ENCODE measurements at places on chromosomes 6 and 20.
A peak's percentile ranks its signal among the peaks of the same experiment; 100 is the strongest.

- no peaks in the 10 kb centered on the region for H3K36me3 ChIP-seq
- H3K27ac ChIP-seq: no peak overlapping the region
- no peak overlapping the region for H3K4me3 ChIP-seq
- DNase-seq: no peak
- H3K4me1 ChIP-seq: no peaks in the 10 kb centered on the region
Measured at GRCh38 chr6:782141-782540, 89.2 kb upstream of the EXOC2 start.

DNA sequence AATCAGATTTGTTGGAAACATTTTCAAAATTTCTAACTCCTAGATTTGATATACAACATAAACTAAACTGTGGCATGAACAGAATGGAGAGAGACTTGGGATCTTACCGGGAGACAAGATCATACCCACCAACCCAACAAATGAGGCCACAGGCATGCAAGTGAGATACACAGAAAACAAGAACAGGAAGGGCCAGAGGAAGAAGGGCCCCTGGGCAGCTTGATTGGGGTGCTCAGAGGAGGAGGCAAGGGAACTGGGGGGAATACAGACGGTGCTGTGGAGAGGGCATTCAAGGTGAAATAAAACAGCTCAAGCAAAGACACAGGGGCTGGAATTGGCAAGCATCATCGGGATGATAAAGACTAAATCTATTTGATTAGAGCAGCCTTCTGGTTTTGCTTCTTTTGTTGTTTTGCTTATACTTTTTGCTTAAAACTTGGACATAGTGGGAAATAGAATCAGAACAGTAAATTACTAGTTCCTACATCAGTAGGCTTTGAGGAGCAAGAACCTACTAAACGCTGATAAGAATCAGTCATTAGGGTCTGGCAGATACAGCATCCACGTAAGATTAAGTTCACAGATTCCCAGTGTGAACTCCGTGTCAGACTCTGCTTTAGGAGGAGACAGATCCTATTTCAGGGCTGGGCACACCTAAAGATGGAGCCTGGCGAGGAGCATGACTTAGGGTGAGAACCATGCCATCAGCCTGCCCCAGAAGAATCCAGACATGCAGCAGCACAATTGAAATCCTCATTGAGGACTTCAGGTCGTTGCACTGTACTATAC lies 3.5 kb upstream of the RAMACL start:
- no peaks in the 10 kb centered on the region for H3K4me1 ChIP-seq
- no peaks in the 10 kb centered on the region for H3K36me3 ChIP-seq
- no peak overlapping the region for H3K27ac ChIP-seq
- H3K4me3 ChIP-seq: no peak overlapping the region
- H3K27me3 ChIP-seq: no peaks in the 10 kb centered on the region

DNA sequence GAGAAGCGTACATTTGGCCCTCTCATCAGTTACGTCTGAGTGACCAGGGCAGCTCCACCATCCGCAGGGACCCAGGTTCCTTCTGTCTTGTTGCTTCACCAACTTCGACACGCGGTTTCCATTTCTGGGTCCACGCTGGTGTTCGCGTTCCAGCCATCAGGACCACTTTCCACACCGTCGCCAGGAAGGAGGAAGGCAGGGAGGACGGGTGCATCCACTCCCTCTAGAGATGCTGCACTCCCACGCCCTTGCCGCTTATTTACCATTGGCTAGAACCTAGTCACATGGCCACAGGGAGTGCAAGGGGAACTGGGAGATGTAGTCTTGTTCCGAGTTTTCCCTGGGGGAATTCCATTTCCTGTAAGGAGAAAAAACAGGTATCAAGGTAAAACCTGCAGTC lies 33.2 kb upstream of the SNX9 start:
- H3K4me3 ChIP-seq: no peak overlapping the region
- no peaks in the 10 kb centered on the region for H3K36me3 ChIP-seq
- H3K27ac ChIP-seq: no peak overlapping the region
- DNase-seq: no peak
- no peaks in the 10 kb centered on the region for H3K27me3 ChIP-seq

- no peak overlapping the region for H3K27ac ChIP-seq
- no peaks in the 10 kb centered on the region for H3K4me1 ChIP-seq
- DNase-seq: no peak
- H3K36me3 ChIP-seq: no peaks in the 10 kb centered on the region
Measured at GRCh38 chr6:35970181-35970580, 49.3 kb upstream of the SRPK1 start.

DNA sequence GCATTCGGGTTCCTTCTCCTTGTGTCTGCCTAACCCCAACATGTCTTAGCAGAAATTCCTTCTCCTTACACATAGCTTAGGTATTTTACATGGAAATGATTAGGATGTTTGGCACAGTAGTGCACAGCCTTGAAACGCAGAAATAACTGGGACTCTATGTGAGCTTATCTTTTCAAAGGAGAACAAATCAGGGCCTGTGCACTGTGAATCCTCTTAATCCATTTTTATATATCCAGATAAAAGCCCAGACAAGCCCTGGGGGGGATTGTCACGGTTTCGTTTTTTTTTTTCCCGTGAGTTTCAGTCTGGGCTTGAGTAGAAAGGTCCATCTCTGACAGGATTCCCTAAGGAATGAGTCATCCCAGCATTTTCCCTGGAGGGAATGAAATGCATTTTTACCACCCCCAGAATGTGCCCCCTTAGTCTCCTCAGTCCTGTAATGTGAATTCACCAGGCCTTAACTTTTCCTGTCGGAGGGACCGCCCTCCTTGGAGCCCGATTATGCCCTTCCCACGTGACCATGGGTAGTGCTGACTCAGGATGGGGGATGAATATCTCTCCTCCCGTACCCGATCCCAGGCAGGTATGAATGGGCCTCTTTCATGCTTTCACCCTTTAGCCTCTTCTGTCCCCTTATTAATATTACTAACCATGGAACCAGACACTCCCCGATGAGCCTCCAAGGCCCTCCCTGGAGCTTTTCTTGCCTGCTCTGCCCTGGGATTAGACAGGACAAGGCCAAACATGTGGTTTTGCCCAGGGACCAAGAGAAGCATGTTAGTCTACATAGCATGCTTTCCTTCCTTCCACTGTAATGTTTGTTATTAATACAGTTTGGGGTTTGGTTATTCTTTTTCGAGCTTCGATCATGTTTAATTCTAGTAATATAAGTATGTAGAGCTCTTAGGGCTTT lies 23.9 kb upstream of the NAA20 start:
- peak overlapping the region; percentile 94 for H3K27ac ChIP-seq
- no peaks in the 10 kb centered on the region for H3K27me3 ChIP-seq
- DNase-seq: no peak
- no peak overlapping the region for H3K4me3 ChIP-seq
- peaks cover 1% of the 10 kb centered on the region for H3K4me1 ChIP-seq

DNA sequence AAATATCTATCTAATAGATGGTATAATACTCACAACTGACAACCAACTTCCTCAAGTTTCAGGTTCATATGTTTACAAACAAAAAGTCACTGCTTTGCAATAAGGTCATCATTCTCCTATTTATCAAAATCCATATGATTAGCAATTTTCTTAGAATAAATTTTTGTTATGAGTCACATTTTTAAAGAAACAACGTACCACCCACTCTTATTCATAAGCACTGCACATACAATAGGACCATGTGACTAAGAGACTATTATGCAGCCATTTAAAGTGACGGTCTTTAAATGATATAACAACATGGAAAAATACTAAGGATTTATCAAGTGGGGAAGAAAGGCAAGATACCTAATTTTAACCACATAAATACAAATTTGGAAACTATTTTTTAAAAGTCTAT lies 40.0 kb downstream of the REPS1 start:
- no peaks in the 10 kb centered on the region for H3K4me1 ChIP-seq
- H3K36me3 ChIP-seq: no peaks in the 10 kb centered on the region
- H3K27ac ChIP-seq: no peak overlapping the region
- DNase-seq: no peak
- no peak overlapping the region for H3K4me3 ChIP-seq

DNA sequence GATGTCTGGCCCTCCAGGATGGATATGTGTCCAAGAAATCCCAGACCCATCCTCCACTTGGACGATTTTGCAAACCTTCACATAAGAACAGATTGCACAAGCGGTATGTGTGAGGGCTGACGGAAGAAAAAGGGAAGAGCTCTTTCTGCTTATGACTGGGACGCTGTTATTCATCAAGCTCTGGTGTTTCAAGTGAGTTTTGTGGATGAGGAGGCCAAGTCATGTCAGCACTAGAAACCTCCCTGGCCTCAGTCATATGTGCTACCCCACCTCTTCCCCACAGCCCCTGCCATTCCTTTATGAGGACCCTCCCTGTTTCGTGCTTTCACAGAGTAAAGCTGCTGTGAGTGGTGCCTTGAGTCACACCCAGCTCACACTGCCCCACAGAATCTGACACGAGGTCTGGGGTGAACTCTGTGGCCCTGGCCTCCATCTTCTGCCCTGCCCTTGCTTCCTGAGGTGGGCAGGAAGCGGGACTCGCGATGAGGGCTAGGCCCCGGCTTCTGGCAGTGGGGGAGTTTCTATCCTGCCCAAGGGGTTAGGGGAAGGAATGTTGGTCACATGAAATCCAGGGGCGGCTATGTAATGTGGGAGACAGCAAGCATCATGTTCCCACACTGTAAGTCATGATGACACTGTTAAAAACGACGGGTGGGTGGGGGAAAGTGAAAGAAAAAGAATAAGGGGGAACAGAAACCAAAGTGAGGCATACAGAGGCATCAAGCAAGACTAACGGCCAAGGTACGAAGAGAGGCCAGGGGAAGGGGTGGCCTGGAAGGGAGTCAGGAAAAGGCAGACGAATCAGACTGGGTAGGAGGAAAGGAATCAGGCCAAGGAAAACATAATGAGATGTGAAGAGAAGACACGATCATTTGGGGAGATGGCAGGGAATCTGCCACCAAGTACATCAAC lies 78.1 kb downstream of the PRDM1 start:
- H3K27me3 ChIP-seq: no peaks in the 10 kb centered on the region
- H3K27ac ChIP-seq: no peak overlapping the region
- DNase-seq: no peak

DNA sequence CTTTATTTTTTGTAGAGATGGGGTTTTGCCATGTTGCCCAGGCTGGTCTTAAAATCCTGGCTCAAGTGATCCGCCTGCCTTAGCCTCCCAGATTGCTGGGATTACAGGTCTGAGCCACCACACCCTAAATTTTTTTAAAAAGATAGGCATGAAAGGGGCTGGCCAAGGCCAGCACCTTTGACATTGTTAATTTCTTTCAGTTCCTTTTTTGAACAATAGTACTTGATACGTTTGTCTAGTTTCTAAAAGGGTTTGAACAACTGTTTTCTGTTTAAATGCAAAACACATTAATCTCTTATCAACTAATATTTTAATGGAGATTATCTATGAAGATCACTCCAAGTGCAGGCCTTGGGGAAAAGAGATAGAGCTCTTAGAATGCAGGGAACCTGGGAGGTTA lies 37.6 kb upstream of the PTPRK start:
- no peaks in the 10 kb centered on the region for H3K36me3 ChIP-seq
- H3K27me3 ChIP-seq: no peaks in the 10 kb centered on the region
- H3K4me1 ChIP-seq: no peaks in the 10 kb centered on the region
- H3K4me3 ChIP-seq: no peak overlapping the region
- H3K27ac ChIP-seq: no peak overlapping the region
